D341Med (cell line): ENCODE measurements at places on chromosomes 1 and 21.

GRCh38 chr1:190478149-190479049 is 735 bp upstream of the BRINP3 start:
- DNase-seq: peak; percentile 65

DNA sequence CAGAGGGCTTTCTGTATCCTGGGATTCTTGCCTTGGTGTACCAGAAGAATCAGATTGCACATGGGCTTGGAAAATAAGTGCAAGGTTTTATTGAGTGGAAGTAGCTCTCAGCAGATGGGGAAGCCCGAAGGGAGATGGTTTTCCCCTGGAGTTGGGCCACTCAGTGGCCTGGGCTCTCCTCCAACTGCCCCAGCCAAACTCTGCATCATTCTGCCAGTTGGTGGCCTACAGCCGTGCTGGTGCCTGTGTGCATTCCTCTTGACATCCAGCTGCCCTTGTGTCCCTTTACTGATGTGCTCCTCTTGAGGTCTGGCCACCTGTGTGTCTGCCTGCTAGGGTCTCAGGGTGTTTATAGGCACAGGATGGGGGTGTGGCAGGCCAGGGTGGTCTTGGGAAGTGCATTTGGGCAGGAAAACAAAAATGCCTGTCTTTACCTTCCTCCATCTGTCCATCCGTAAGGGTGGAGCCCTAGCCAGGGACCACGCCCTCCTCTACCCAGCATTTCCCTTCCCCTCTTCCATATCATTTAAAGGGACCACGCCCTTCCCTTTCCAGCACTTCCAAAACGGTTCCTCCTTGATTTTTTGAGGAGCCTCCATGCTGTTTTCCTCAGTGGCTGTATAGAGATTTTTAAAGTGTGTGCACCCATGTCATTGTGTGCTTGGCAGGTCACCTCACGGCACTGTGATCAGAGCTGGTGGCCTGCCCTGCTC is 18.9 kb downstream of the SNAP47 start:
- DNase-seq: no peak

GRCh38 chr1:37434292-37435225 is 39.8 kb upstream of the ZC3H12A start:
- peak; percentile 89 for DNase-seq

DNA sequence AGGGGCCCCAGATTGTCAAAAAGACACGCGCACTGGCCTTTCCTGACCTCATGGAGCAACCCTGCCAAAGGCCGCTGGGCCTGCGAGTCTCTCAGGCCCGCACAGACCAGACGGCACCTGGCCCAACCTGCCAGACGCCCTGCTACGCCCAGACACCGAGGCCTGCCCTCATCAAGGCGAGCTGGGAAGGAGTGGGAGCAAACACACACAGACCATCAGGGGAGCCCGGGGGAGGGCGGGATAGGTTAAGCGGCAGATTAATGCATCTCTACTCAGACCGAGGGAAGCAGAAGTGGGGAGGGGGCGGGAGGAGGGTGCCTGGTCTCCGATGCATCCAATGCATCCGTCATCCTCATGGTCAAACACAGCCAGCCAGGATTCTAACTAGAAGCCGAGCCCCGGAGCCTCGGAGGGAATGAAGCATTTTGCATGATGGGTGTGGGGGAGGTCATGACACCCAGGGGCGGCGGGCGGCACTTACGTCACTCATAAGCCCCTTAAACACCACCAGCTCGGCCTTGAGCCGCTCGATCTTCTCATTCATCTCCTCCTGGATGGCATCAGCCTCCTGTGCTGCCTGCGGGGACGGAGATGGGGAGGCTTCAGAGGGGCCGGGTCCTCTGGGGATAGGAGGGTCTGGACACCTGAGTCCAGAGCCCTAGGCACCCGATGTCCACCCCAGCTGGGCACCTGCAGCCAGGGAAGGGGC is 17.0 kb upstream of the ALDH4A1 start:
- DNase-seq: no peak

DNA sequence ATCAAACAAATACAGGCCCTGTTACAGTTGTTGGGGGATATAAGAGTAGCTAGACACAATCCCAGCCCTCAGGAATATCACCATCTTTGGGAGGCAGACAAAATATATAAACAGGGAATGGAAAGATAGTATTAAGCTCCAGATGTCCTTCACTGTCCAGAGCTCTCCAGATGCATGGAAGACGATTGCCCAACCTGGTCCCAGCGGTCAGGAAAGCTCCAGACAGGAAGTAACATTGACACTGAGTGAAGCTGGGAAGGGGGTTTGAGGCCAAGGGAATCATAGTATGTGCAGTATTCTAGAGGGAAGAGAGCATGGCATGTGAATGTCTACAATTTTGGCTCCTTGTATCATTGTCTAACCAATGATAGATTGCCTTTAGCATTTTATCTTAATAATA is 173.9 kb upstream of the HOOK1 start:
- DNase-seq: no peak

GRCh38 chr1:48773133-48773532 is 3.6 kb downstream of the BEND5 start:
- DNase-seq: no peak

- no peak for DNase-seq
These were observed 302.3 kb downstream of the BACH1 start for GRCh38 chr21:29601047-29601446.

GRCh38 chr1:70537788-70538187 is 126.7 kb downstream of the CTH start:
- DNase-seq: no peak

GRCh38 chr1:198363625-198364151 is 176.8 kb downstream of the ATP6V1G3 start:
- no peak for DNase-seq

DNA sequence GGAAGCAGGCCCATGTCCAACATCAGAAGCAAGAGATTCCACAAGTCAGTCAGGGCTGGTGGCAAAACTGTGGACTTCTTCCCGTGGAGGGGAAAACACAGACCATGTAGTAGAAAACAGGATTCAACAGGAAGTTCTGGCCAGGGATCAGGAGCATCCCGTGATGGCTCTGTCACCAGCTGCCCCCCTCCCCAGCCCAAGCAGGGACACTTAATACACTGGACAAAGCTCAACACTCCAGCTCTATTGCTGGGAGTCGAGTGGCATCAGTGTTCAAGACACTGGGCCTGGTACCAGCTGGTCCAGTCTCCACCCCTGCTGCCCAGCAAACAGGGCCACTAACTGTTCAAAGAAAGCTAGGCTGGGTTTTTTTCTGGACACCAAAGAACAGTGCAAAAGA is 3.7 kb downstream of the SLC45A3 start:
- no peak for DNase-seq

DNA sequence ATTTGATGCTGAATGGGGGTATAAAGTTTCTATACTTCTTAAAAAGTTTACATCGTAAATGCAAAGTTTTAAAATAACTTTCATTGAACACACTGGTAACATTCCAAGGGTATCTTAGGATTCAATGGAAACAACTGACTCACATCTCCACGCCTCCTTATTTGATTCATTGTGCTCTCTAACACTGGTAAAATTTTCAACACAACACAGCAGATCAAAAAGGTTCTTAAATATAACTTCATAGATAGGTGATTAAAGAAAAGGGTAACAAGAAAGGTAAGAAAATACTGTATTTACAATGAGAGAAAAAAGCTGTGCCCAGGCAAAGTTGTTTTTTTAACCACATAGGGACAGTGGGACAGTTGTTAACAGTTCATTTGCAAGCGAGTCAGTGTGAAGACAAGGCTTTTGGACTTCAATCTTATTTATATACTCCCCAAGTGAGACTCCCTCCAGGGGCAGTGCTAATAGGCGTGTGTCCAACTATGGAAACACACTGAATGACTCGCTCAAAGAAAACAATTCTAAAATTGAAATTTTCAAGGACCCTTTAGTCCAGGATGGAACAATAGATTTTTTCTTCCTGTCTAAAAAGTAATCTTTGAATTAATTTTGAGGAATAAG is 140.5 kb downstream of the TIAM1 start:
- no peak for DNase-seq

DNA sequence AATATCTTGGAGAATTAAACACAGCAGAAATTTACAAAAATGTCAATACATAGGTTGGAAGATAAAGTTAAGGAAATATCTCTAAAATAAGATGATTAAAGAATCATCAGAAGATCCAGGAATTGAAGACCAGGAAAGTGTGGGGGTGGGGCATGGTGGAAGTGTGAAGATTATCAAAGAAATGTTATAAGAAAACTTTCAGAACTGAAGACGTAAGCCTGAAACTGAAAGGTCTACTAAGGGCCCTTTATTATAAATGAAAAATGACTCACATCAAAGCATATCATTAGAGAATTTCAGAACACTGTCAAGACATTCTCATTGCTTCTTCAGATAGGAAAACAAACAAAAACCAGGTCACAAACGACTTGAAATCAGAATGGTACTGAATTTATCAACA is 92.4 kb upstream of the DPT start:
- DNase-seq: no peak

GRCh38 chr1:185159966-185160365 is 3.0 kb downstream of the SWT1 start:
- DNase-seq: no peak

DNA sequence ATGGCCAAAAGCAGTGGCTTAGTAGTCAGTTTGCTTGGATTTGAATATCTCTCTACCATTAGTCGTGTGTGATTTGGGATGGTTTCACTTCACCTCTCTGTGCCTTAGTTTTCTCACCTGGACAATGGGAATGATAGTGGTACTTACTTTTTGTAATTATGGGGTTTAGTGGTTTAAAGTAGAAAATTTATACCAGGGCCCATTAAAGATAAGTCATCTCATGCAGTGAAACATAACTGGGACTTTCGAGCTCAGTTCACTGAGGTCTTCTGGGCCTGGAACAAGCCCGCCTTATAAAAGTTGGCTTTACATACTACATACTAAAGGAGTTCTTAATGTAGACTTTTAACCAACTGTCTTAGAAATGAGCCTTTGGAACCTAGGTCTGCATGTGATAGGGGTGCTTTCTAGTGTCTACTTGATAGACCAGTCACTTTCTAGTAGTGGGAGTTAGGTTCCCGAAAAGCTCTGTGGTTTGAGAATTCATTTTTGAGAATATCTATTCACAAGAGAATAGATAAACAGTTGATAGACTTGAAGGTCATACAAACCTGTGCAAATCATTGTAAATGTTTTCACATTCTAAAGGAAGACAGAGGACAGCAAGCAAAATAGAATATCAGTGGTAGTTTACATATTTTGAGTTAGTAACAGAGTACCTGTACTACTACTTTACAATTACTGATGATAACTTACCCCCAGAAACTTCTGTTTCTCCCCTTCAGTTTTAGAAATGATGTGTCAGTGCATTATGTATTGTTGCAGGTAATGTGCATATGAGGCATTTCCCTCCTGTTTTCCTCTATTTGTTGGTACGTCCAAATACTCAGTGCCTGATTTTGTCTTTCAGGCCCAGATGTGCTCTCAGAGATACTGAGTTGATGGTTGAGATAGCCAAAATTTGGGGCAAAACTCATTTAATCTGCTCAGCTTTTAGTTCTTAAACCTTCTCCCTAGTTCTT is 48.0 kb downstream of the DYRK1A start:
- DNase-seq: no peak

GRCh38 chr1:200351826-200352549 is 57.8 kb downstream of the ZNF281 start:
- no peak for DNase-seq

GRCh38 chr1:201906336-201906735 is 17.6 kb downstream of the SHISA4 start:
- DNase-seq: no peak

DNA sequence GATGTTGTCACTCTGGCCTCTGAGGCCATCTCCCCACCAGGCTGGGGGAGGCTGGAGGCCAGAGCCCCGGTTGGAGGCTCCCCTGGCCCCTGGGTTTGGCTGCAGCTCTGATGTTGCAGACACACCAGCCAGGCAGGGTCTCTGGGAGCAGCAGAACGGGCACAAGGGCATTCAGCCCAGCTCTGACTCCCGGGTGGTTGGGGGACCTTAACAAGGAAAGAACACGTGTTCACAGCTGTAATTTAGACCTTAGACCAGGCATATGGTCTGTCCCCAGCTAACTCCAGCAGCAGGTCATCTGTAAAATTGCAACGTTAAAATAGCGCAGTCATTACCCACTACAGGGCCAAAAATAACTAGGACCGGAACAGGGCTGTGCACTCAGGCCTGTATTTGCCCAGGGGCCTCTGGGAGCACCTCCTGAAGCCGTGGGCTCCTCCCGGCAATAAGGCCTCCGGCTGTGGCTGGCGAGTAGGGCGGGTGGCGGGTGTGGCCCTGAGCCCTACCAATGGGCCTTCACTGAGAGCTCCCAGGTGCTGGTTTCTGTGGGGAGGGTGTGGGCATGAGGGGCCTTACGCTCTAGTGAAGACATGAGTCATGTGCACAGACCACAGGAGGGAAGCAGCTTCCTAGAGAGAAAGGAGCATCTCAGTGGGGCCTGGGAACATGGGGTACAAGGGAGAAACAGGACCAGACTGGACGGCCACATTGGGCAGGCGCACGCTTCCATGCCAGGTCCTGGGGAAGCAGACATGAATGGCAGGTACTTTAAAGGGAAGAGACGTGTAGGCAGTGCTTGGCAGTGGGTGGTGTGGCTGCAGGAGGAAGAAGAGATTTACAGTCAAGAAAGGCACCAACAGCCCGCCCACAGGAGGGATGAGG is 6.1 kb downstream of the LDLRAP1 start:
- DNase-seq: no peak

- DNase-seq: no peak
These were observed 208.5 kb upstream of the SNX7 start for GRCh38 chr1:98453066-98453465.

DNA sequence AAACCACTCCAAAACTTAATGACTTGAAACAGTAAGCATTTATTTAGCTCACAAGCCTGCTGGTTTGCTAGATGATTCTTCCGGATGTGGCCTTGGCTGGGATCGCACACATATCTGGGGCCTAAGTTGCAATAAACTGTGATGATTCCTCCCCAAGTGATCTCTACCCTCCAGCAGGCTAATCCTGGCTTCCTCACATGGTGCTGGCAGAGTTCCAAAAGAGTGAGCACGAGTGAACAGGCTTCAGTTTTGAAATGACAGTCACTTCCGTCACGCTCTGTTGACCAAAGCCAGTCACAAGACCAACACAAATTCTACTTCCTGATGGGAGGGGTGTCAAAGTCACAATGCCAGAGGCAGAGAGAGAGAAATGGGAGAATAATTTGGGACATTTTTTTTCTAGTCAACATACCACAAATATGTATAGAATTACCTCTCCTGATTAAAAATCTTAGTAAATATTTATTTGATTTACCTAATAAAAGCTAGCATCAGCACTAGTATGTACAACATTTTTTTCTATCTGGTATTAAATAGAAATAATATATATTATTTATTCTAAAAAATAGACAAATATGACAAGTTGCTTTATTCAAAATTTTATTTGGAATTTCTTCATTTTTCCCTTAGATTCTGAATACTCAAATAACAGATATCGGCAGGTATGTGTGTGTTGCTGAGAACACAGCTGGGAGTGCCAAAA is 292.7 kb downstream of the TPR start:
- peak; percentile 81 for DNase-seq

- no peak for DNase-seq
These were observed 68.3 kb upstream of the GJB5 start for GRCh38 chr1:34686531-34686930.

GRCh38 chr1:87052400-87052799 is 138.0 kb downstream of the HS2ST1 start:
- DNase-seq: no peak

GRCh38 chr1:89363638-89364536 is at the start of gene GBP6:
GBP6 (plus strand) TSS chr1:89364059; CDS start chr1:89368552, 4,493 bp downstream.
- no peak for DNase-seq
